Mesendoderm (in vitro differentiated cells): ENCODE measurements at places on chromosomes 5 and 9.

- DNase-seq, result no peak
Observed at GRCh38 chr5:180067986-180068385, 3.6 kb downstream of the RNF130 start.

DNA sequence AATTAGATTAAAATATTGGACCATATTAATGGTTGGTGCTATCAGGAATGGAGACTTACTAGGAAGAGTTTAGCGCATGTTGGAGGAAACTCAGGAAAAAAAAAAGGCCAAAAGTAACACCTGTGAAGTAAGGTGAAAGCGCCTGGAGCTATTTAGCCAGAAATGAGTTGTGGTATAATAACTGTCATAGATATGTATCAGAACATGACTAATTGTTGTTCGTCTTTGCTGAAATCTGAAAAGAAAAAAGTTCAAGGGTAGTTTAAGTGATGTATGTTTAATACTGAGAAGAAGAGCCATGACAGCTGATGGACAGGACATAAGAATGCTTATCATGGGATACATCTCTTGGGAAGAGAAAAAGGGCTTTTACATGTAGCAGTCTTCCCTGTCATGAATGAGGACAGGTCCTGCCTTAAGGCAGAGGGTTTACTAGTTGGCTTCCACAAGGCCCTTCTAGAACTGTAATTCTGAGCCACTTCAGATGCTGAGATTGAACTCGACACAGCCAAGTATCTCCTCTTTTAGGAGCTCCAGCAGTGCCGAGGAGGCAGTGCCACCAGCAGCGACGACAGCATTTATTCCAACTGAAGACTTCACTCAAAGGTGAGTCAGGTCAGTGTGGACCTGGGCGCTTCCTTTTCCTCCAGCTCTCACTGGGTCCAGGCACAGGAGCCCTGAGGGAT lies 940 bp upstream of the CAMK4 start:
- DNase-seq, result no peak

GRCh38 chr9:84002344-84002743 lies 21.7 kb downstream of the RMI1 start:
- no peak for DNase-seq

- DNase-seq, result no peak
Observed at GRCh38 chr5:66415208-66415607, 181.0 kb upstream of the MAST4 start.

- DNase-seq, result no peak
Observed at GRCh38 chr5:126445502-126446174, 22.4 kb downstream of the GRAMD2B start.

DNA sequence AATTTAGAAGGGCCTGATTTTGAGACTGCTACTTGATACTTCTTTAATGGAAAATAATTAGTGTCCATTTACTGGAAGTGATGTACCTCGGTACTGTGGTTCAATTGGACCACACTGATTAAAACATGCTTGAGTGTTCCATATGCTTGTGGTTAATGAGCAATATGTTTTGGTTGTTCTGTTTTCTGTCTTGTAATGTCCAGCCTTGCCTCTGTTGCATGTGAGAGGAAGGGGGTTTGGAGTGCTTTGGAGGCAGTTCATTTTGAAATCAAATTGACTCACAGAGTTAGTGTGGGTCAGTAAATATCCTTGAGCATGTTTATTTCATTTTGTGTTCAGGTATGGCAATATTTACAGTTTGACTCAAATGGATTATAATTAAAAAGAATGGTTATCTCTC lies 334.4 kb downstream of the ARHGEF28 start:
- DNase-seq, result no peak

- no peak for DNase-seq
Observed at GRCh38 chr9:94948567-94949235, 222.2 kb downstream of the AOPEP start.

DNA sequence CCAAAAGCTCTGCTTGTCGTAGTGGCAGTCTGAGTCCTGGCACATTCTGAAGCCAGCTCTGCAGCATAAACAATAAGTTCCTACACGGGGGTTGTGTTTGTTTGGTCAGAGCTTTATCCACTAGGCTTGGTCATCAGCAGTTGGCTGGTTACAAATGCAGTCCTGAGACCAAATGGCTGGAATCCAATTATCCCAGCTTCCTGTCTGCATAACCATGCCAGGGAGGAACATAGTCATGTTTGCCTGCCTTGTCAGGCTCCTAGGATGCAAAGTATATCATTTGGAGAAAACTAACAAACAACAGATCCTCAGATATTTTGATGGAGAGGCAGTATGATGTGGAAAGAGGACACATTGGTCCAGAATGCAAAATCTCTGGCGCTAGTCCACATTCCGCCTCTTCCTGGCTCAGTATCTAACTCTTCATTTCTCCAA lies 85.8 kb downstream of the FBXO38 start:
- DNase-seq, result peak; percentile 66

DNA sequence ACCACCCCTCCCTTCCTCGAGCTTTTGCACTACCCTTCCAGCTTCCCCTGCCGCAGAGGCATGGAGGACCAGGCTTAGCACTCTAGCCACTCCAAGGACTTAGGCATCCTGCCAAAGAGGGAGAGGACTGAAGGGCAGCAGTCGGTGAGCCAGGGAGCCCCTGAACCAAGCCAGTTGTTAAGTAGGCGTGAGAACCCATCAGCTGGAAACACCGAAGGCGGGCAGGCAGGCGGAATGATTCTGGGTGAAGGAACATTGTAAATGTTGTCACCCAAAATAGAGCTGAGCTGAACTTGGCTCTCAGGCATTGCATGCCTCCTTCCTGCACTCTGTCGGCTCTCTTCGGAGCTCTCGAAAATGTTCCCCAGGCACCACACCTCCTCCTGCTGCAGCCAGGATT lies 42.8 kb downstream of the NRG2 start:
- DNase-seq, result no peak

- no peak for DNase-seq
Observed at GRCh38 chr9:19481971-19482404, 73.2 kb downstream of the ACER2 start.

- DNase-seq, result peak; percentile 22
Observed at GRCh38 chr9:92480986-92481633, 1.2 kb downstream of the ASPN start.

- DNase-seq, result no peak
Observed at GRCh38 chr5:180215783-180216630, 7.0 kb upstream of the RASGEF1C start.

GRCh38 chr9:27569406-27569805 lies 3.9 kb downstream of the C9orf72 start:
- DNase-seq, result no peak

DNA sequence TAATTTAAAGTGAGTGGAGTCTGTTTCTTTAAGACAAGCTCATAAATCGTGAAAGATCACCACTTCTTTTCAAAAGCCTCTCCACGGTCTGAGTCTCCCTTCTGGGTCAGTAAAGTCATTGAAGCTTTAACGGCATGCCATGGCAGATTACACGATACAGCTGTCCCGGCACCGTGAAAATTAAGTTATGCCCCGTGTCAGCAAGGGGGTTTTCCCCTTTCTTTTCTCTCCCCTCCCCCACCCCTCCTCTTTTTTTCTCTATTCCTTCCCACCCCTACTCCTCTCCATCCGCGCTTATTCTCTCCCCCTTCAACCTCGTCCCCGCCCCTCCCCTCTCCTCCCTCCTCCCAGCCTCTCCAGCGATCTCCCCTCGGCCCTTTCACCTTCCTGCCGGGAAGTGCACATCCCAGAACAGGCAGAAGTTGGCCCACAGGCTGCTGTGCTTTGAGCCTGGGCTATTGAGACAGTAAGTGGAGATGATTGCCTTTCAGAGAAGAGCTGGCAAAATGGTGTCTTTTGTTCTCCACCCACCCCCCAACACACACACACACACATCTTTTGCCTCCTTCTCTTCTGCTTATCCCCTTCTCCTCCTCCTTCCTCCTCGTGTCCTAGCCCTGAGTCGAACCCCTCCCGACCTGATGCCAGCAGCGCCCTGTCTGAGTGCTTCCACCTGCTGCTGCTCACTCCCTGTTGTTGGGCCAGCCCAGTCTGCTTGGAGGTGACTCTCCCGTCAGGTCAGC lies 44.1 kb downstream of the GAS1 start:
- peak; percentile 60 for DNase-seq

- peak; percentile 11 for DNase-seq
Observed at GRCh38 chr9:98575379-98576346, 133.1 kb downstream of the GABBR2 start.

- peak; percentile 79 for DNase-seq
Observed at GRCh38 chr9:69168709-69169217, 5.3 kb upstream of the TJP2 start.

DNA sequence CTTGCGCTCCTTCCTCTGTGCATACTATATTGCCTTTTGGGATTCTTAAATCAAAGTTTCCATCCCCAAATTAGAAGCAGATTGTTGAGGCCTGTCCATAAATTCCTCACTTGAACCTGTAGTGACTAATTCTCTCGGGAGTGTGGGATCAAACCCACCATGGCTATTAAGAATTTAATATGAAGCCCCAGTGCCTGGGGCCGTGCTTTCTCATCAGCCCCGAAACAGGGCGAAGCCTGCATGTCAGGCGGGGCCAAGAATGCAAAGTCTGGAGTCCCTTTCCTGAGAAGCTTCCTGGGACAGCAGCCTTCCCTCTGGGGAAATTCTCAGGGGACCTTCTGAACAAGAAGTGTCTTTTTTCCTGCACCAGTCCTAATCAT lies 29.3 kb upstream of the FAT2 start:
- peak; percentile 29 for DNase-seq

DNA sequence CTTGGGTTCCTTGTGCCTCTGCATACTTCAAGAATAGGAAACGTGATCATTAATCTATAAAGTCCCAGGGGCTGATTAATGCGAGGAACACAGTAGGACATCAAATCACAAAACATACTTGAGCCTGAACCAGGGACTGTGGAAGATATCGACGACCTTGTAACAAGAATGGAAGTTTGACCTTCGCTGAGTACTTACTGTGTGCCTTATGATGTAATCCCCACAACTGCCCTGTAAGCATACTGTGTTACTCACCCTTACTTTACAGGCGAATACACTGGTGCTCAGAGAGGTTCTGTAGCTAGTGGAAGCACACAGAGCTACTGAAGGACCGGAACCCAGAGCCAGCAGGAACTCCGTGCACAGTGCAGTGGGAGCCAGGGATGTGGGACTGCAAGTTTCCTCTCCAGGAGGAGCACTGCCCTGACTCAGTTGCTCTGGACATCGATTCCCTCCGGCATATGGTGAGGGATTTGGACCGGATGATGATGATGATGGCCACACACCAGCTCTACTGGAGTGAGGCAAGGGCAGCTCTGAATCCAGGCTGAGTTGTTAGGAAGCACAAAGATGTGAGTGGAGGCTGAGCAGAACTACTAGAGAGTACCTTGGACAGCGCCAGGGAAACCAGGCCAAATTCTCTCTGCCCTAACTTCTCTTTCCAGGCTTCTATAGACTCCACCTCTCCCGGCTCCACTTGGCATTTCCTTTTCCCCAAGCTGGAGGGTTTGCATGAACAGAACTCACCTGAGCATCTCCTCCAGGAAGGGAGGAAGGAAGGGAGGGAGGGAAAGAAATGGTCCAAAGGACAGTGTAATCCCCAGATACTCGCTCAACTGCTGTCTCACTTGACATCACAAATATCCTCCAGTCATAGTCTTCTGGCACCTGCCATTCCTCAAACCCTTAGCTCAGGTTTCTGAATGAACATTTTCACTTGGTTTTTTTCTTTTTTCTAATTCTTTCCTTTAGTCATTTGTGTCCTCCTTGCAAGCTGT lies 1.5 kb upstream of the GABBR2 start:
- DNase-seq, result peak; percentile 63

DNA sequence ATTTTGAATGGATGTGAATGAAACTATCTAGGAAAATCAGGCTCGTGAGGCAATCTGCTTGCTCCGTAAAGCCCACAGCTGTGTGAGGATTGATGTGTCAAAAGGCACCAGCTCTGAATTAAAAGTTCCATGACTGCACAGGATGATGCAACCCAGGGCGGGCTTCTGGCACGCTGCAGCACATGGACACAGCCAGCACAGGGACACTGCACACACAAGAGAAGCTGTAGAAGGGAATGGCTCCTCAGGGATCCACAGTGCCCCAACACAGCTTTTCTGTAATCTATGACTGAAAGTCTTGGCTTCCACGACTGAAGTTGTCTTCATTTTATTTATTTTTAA lies 151.0 kb downstream of the GCNT1 start:
- DNase-seq, result no peak

- peak; percentile 51 for DNase-seq
Observed at GRCh38 chr5:155193029-155193428, 179.5 kb downstream of the KIF4B start.

- no peak for DNase-seq
Observed at GRCh38 chr5:173928871-173929574, 40.9 kb downstream of the CPEB4 start.

GRCh38 chr5:124528838-124529237 lies 217.6 kb downstream of the ZNF608 start:
- no peak for DNase-seq

DNA sequence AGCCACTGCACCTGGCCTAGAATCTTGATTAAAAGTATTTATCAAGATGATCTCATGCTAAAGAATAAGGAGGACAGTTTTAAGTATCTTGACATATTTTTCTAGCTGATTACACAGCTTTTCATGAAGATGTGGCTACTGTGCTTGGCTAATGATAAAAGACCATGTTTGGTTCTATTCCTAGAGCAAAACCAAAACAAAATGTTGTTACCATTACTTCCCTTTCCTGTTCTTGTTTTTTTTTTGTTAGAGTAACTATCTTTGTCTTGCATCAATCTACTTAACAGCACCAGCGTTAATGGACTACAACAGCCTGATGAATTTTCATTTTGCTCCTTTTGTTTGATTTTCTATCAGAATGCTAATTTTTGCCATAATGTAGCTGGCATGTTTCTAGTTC lies 86.2 kb upstream of the DHFR start:
- no peak for DNase-seq

- no peak for DNase-seq
Observed at GRCh38 chr9:120486347-120486746, 93.6 kb downstream of the CDK5RAP2 start.

DNA sequence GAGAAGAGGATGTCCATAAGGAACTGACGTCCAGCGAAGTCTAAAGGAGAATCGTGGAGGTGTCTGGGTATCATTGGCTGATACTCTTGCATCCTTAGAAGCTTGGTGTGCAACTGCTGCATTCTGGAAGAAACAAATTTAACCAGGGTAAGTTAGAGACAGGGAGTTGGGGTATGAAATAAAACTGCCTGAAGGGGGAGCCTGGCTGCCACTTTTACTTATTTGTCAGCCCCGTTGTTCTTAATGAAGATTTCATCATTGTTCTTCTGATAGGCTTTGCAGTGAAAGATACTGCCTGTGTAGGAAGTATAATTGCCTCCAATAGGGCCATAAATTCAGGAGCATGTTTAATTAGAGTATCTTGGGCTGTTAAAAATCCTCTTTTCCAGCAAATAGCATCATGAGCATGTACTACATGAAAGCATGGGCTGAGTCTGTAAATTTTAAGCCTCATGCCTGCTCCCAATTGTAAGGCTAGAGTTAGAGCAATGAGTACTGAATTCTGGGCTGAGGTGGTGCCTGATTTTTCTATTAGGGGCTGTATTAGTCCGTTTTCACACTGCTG lies 1264.5 kb upstream of the ACO1 start:
- peak; percentile 60 for DNase-seq

- DNase-seq, result peak; percentile 90
Observed at GRCh38 chr5:161763571-161763970, 78.0 kb downstream of the GABRA6 start.

DNA sequence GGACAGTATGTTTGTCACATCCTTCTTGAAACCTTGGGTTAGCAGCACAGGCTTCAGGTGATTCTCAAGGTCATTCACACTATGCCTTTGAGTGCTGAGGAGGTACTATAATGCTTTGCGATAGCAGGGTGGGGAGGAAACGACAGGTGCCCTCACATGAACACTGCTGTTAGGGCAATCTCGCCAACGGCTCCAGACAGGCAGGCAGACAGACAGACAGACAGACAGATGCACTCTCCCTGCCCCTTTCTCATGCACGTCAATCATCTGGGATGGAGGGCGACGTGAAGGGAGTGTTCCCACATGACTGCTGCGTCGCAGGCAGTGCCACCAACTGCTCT lies 82.9 kb downstream of the RAPGEF1 start:
- DNase-seq, result no peak
